Cortex of kidney (tissue), 1 donor: ENCODE measurements at places on chromosomes 1 and 21.

- no peak for DNase-seq
Measured at GRCh38 chr1:160952129-160952510, 2.5 kb downstream of the ITLN2 start.

GRCh38 chr1:157357111-157357510 is 195.2 kb downstream of the FCRL5 start:
- DNase-seq = no peak

DNA sequence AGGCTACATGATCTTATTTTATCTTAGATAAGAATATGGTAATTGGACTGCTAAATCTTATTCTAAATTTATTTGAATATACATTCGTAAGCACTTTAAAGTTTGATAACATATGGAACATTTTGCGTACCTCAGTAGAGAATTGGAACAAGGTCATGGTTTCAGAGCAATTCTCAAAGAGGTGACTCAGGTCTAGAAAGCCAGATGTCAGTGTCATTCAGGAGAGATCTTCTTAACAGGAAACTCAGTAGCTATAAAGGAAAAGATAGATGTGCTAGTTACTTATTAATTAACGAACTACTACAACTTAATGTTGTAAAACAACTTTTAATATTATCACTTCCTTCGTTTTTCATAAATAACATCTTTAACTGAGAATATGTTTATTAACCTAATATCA is 142.5 kb downstream of the USP25 start:
- DNase-seq = no peak

- DNase-seq = no peak
Measured at GRCh38 chr1:117585086-117585485, 20.8 kb upstream of the TENT5C start.

- no peak for DNase-seq
Measured at GRCh38 chr1:227234998-227235405, 83.3 kb downstream of the CDC42BPA start.

DNA sequence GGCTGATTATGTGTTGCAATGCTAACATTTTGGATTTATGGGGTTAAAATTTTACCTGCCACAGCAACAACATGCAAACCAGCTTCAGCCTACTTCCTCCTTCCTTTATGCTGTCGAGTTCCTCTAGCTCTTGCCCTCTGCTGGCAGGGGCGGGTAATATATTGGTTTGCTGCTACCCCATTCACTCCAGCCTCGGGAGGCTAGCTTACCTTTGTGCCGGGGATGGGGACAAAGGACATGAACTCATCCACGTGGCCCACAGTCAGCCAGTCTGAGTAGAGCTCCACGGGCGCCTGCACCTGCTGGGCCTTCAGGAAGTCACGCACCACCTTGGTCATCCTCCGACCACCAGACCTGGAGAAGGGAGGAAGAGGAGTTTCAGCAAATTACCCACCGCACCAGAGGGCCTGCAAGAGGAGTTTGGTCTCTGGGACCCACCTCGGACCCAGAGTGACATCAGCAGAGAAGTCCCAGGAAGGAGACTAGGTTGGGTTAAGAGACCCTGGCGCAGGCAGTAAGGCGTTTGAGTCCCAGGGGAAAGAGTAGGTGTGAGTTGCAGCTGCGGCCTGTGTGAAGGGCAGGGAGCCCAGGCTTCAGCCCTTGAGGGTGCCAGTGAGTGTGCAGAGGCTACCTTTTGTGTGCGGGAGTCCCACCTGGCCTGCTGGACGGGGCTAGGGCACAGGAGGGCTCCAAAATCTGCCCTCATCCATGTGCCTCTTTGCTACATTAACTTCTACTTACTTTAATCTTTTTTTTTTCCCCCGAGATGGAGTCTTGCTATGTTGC is 21.8 kb upstream of the SDHB start:
- no peak for DNase-seq

DNA sequence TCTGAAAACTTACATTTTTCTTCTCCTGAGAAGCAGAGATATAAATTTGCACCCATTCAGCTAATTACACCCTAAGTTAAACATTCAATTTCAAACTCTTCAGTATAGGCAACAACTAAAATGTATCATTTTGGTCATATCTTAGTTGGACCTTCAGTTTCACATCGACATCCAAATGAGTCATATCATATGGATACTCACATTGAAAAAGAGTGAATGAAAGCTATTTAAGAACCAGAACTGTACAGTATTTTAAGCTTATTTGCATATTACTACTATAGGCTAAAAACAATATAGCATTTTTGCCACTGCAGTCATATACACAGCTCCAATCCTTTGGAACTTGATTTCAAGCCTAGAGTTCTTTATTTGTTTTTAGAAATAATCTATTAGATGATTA is 33.6 kb downstream of the USP25 start:
- DNase-seq = no peak

DNA sequence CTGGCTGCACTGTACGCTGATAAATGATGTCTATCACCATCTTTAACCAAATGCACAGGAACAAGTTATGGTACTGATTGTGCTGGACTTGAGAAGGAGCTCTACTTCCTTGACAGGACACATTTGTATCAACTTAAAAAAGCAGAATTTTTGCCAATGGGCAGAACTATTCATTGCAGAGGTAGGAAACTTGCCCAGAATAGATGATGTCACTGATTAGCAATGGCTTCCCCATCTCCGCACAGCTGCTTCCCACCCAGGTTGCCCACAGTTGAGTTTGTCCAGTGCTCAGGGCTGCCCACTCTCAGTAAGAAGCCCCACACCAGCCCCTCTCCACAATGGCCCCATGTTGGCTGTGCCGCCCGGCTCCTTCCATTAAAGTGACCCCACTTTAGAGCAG is 33.4 kb downstream of the CAPN2 start:
- no peak for DNase-seq

DNA sequence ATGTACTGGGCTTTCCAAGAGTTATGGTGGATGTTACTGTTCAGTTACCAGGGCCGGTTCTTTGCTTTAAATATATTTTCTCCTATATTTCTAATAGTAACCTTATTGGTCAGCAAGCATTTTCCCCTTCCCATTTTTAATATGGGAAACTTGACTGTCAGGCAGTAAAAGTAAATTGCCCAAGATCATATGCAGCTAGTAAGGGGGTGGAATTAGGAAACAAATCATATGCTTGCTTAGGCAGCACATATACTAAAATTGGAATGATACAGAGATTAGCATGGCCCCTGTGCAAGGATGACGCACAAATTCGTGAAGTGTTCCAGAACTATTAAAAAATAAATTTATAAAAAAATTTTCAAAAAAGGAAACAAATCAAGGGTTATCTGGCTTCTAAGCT is 73.9 kb downstream of the PATJ start:
- no peak for DNase-seq

GRCh38 chr1:85313888-85314696 is 37.7 kb upstream of the BCL10 start:
- no peak for DNase-seq
